Amygdala (tissue), 56 donors: ENCODE measurements at places on chromosomes 12 and 14.

DNA sequence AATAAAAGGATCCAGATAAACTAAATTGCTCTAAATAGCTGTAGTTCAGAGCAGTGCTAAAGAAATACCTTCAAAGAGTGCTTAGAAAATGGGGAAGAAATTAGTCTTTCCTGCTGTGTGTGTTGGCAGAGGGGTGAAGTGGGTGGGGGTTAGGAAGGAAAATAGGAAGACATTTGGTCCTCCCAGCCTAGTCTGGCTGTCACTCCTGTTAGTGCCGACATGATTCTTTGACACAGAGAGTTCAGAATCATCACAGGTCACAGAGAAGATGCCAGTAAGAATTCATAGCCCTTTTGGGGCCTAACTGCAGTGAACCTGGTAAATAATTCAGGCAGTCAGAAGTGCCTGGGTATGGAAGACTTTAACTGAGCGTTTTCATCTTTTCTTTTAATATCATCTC, 74.8 kb downstream of the FLRT2 start:
- no peak for DNase-seq

- DNase-seq: peak; percentile 29
These were observed 45.5 kb downstream of the PRIMA1 start for GRCh38 chr14:93742761-93743160.

- no peak for DNase-seq
These were observed 104.5 kb upstream of the FRMD6 start for GRCh38 chr14:51547260-51547659.

DNA sequence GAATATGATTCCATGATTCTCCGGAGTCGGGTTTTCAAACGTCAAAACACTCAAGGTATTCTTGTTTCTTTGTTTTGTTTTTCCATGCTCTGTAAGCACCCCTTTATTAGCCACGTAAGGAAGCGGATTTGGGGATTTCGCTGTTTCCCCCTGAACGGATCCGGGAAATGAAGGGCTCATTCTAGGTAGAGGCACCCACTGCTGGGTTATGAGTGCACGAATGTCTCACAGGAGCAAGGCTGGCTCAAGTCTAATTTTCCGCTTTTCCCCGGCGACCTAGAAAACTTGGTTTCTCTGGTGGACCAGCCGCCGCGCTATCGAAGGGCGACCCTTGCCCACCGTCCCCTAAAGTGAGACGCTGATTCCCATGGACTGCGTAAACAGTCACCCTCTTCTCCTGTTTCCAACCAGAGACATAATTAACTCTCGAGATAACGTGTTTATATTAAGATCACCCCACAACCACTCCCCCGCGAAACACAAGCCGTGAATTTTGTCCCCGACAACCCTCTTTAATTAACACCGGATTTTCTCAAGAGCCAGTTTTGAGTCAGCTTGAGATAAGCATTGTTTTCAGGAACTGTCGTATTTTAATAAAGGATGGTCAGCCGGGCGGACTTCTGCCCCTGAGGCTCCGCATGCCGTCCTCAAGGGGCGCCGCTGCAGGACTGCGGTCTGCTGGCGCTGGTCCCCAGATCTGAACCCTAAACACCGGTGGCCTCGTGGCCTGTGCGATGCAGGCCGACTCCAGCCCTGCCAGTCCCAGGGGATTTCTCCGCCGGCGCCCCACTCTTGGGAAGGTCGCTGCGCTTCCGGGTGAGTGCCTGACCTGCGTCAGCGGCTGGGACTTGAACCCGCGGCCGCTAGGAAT, 515 bp upstream of the ABCC9 start:
- DNase-seq: no peak

GRCh38 chr12:4918950-4919660, 9.4 kb downstream of the KCNA1 start:
- DNase-seq: no peak

GRCh38 chr14:23984891-23985602, 3.7 kb upstream of the DHRS4L2 start:
- DNase-seq: no peak

- no peak for DNase-seq
These were observed 55.2 kb downstream of the SIX1 start for GRCh38 chr14:60594062-60594461.

GRCh38 chr12:2664721-2665577, 129.8 kb upstream of the FKBP4 start:
- DNase-seq: no peak

GRCh38 chr12:27548301-27549199, 24.5 kb downstream of the PPFIBP1 start:
- DNase-seq: no peak

GRCh38 chr12:89270548-89270947, 81.8 kb downstream of the DUSP6 start:
- no peak for DNase-seq

- DNase-seq: peak; percentile 13
These were observed at the start of gene FZD10 for GRCh38 chr12:130162267-130162666. TSS of gene FZD10 (plus strand) at chr12:130162464. CDS start at chr12:130162943, 479 bp downstream.

GRCh38 chr14:33962016-33962415, 11.1 kb upstream of the EGLN3 start:
- DNase-seq: peak; percentile 25

DNA sequence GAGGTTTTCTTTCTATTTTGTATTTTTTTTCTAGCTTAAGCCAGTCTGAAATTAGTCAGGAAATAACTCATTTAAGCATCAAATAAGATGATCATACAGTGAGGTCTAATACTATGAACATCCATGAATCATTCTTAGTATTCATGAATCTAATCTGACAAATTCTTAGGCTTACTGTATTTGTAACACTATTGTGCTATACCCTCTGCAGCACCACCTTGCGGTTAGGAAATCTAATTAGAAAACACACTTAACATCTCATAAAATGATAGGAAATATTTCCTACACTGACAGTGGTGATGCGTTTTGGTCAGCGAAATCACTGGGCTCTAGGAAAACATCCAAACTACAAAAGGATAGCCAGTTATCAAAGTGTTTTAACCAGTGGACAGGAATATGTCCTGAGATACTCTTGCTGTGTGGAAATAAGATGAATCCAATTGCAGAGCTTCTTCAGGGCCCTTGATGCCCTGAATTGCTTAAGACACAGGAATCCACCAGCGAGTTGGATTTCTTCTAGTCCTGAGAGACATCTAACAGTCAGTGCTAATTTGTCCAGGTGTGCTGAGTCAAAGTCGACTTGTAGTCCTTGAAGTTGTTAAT, 109.3 kb upstream of the MYF6 start:
- DNase-seq: no peak
